ENCODE measurements at places on chromosomes 7 and 10.

GRCh38 chr7:23545493-23545892, 13.7 kb upstream of the TRA2A start:
- DNase-seq: no peak

GRCh38 chr7:41476460-41476803, 226.5 kb downstream of the INHBA start:
- DNase-seq: no peak

DNA sequence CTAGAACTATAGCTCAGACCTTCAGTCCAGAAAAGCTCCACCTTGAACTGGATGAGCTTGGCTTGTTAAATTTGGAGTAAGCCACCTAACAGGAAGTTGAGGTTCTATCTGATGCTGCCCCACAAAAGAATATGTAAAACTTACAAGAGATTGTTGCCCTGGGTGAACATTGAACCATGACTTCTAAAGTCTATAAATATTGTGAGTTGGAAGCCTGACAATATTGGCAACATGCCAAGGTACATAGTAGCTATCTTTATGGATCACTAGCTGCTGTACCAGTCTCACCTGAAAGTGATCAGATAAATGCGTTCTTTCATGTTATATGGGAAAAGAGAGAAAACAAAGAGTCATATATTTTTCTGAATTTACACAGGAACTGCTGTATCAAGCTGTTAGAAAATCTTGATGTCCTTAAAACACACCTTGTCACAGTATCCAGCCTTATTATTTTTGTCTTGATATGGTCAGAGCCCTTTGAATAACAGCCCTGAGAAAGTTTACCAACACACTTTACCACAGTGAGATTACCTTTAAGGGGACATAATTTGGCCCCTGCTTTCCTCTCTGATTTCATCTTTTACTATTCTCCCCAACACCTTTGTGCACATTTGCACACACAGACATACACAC, 92.0 kb downstream of the LSMEM1 start:
- DNase-seq: no peak

GRCh38 chr7:1505731-1506550, 1.8 kb upstream of the INTS1 start:
- no peak for DNase-seq

DNA sequence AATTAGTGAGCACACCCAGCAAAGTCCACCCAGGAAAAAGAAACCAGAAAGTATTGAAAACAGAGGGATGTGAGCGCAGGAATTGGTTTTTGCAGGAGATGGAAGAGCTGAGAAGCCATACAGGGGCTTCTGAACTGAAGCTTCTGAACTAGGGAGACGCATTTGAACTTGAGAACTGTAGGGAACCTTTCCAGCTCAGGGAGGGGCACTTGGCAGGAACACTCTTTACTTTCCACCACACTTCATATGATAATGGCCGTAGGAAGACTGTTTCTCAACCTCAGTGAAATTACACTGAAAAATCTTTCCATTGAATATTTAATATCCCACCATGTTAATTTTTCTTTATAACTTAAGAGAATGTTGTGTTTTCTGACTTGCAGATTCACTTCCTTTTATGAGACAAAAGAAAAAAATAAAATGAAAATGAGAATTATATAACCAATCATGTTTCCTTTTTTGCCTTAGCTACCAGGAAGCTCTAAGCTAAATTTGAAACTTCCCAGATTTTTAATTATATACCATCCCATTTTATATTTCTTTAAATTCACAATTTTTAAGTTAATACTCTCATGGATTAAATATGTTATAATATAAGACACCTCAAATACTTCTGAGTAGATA, 98.3 kb upstream of the TCF7L2 start:
- no peak for DNase-seq

DNA sequence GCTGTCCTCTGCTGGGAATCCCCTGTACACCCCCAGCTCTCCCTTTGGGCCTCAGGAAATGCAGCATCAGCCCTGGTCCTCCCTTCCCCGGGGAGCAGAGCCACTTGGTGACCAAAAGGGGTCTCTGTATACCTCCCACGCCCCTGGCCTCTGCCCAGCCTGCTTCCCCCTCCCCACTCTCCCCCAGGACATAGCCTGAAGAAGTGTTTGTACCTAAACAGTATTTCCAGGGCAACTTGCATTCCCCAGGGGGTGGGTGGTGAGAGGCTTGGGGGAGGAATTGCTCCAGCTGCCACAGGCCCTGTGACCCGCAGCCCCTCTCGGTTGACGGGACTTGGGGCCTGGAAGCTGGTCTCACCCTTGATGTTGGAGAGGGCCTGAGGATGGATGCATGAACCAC, 39.3 kb downstream of the TMEM270 start:
- DNase-seq: no peak

DNA sequence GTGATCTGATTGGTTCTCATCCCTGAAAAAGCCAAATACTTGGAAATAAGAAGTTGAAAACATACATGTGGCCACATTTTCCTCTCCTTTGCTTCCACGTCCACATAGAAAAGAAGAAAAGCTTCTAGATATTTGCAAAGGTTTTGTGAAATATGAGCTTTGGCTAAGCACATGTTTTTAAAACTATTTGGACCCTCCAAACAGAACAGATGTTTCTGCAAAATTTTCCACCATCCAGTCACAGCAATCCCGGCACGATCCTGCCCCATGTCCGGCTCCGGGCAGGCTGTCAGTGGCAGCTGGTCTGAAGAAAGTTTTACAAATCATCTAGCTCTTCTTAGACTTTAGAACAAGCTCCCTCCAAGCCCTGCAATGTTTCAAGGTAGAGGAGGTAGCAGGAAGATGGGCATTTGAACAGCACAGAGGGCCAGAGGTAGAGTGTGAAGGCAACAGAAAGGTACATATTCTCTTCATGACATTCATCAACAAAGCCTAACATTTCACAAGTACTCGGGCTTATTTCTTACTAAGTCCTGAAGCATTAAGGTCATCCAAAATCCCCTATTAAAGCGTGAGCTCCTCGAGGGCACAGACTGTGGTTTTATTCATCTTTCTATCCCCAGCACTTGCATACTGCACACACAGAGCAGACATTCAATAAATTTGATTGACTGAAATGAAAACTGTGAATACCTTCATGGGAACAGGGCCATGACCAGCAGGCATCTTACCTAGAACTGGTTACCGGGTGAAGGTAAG, 110.1 kb downstream of the JAZF1 start:
- peak; percentile 60 for DNase-seq

DNA sequence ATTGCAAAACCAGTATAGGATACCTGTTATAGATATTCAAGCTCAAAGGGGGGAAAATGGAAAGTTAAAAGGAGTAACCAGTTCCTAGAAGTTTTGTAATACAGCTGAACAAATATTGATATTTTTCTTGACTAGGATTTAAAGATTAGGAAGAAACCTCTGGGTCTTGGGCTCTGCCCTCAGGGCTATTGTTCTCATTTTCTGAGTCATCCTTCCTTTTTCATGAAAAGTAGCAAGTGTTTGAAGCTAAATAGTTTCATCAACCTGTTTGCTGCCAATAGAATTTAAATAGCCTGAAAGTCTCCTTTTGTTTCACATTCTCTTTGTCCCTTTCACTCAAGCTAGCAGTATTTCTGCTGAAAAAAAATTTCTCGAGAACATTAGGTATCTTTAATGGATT, 1061.1 kb upstream of the GHITM start:
- DNase-seq: no peak

- no peak for DNase-seq
These were observed 33.7 kb downstream of the STAMBPL1 start for GRCh38 chr10:88913788-88914187.

- no peak for DNase-seq
These were observed 101.1 kb downstream of the TNS3 start for GRCh38 chr7:47480576-47481538.

- DNase-seq: peak; percentile 32
These were observed 54.6 kb downstream of the EEPD1 start for GRCh38 chr7:36207451-36208291.

DNA sequence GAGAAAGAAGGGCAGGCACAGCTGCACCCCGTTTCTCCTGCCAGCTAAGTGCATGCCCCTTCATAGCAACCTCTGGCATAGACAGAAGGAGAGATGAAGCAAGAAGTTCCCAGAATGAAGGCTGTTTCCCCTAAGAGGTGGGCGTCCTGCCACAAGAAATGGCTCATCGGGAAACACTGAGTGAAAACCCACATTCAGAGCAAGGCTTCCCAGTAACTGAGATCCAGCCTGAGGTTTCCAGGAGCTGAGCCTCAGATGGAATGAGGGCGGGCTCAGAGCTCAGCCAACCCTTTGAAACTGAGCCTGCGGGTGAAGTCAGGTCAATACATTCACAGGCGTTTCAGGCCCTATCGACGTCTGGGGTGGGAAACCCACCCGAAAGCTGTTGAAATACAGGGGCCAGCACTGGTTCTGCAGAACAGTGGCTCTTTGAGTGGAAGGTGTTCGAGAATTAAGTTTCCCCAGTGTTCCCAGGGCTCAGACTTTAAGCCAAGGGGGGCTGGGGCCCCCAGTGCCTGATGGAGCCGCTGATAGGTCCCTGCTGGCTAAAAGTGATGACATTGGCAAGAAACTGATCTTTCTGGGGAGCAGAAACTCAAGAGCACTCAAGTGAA, 510.2 kb downstream of the RPS24 start:
- peak; percentile 86 for DNase-seq

GRCh38 chr10:31340343-31340742, 21.3 kb downstream of the ZEB1 start:
- DNase-seq: no peak

DNA sequence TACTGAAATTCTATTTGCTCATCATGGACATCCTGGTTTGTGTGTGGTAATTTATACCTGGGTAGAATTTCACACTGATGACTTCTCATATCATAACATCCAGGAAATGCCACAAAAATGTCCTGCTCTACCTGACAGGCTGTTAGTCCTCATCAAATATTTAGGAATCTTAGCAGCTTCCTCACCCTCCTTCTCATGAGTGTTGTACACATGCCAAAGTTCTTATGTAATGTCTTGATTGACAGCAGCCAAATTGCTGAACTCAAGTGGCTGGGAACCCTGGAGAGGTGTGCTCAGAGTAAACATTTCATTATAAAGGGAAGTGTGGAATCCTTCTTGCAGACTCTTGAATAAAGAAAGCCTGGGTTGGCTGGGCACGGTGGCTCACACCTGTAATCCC, 8.9 kb downstream of the EEPD1 start:
- no peak for DNase-seq

GRCh38 chr10:16752099-16752498, 65.1 kb downstream of the RSU1 start:
- no peak for DNase-seq

DNA sequence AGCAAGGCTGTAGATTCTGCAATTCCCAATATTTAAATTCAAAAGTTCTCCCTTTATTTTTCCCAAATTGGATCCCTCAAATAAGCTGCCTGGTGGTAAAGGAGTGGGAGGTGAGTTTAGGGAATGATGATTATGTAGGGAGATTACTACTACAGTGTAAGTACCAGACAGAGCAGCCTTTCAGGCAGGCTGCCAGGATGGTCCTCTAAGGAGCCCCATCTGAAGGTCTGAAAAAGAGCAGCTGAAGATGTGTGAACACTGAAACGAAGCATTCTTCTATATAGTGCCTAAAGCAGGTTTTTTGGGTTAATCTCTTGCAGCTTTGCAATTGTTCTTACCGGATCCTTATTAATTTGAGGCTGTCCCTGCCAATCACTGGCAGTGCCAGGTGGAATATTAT, 84.7 kb downstream of the CREB5 start:
- DNase-seq: no peak

- no peak for DNase-seq
These were observed 98.8 kb downstream of the PFKFB3 start for GRCh38 chr10:6301488-6302075.

- DNase-seq: peak; percentile 20
These were observed 47.0 kb upstream of the ELMO1 start for GRCh38 chr7:37495574-37496184.

- DNase-seq: no peak
These were observed 19.1 kb upstream of the TPK1 start for GRCh38 chr7:144854839-144855424.

DNA sequence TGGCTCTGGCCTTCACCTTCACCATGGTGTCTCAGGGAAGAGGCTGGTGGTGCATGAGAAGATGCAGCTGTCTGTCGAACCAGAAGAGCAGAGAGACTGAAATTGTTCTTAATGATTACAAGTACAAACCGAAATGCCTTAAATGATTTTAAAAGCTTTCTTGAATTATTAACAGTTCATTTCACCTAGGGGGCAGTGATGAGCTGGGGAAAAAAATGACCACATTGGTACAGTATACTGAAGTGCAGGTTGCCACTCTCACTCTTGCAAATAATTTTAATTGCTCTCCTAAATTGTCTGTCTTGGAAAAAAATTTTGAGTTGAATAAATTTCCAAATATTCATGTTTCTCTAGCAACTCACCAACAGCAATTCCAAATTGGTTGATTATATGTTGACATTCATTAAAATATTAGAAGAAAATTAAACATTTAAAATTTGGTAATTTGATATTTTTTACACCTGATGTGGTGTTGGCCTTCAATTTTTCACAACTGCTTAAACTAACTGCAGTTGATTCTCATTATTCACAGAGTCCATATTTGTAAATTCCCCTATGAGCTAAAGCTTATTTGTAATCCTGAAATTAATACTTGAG, 692.6 kb downstream of the ZWINT start:
- DNase-seq: no peak

DNA sequence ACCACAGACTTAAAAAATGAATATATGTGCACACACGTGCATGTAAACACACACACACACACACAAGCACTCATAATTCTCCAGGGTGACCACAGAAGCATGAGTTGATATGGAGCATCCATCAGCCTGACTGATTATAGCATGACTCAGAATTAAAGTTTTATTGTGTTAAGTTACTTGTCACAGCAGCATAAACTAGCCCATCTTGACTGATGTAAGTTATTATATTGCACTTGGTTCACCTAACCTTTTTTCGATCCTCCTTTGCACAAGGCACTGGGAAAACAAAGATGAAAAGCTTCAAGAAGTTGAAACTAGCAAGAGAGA, 18.8 kb upstream of the SLC35G1 start:
- DNase-seq: no peak

GRCh38 chr7:28890137-28890536, 68.0 kb downstream of the TRIL start:
- no peak for DNase-seq

- DNase-seq: peak; percentile 54
These were observed 63.7 kb upstream of the WAPL start for GRCh38 chr10:86585037-86585929.

DNA sequence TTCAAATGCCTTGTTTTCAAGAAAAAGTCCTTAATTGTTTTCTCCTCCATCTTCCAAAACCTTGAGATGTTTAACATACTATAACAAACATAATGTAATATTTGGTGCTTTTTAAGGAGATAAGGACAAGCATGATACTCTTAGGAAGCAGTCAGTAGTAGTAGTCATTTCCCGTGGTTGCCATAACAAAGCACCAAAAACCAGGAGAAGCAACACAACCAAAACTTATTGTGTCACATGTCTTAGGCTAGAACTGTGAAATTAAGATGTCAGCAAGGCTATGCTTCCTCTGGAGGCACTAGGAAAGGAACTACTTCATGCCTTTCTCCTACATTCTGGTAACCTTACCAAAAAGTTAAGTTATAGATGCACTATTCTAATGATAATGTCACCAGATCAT, 106.8 kb downstream of the MBL2 start:
- DNase-seq: no peak

All from hindlimb muscle (tissue), 1 donor.